ENCODE measurements at places on chromosomes 5 and 9. TPM values are rescaled to one million over a fixed set of nuclear protein-coding genes. Genes with fewer than 3 reads are reported as not detected.

GRCh38 chr5:65010841-65011240, 242.1 kb downstream of the CWC27 start:
- no peaks in the 10 kb centered on the region for H3K36me3 ChIP-seq
- DNase-seq = no peak
- H3K27ac ChIP-seq = no peak overlapping the region
- no peak overlapping the region for H3K4me3 ChIP-seq
- no peaks in the 10 kb centered on the region for H3K4me1 ChIP-seq

DNA sequence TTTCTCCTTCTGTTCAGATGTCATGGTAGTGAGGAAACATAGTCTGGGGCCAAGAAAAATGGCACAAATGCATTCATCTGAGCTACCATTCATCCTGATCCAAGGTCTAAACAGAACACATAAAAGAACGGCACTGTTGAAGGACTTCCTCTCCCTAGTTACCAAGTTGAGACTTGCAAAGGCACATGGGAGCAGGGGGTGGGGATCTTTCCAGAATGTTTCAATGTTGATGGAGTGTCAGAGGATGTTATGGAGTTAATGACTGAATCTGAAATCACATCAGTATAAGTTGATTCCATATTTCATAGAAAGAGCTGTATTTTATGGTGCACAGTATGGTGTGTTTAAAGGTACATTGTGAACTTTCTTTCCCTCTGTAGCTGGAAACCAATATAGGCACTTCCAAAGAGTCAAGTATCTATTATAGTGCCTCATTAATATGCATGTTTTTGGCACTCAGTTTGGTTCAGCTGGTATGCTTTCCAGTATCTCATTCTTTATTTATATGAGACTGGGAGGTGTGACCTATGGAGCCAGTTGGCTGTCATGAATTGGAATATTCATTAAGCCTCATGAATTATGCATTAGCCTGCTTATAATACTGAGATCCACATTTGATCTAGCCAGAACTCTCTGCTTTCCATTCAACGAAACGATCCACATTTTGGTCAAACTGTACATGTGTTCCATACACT, 603.0 kb downstream of the NR2F1-AS1 start:
- no peak for DNase-seq
- H3K27ac ChIP-seq = no peak overlapping the region
- no peaks in the 10 kb centered on the region for H3K36me3 ChIP-seq
- no peaks in the 10 kb centered on the region for H3K4me1 ChIP-seq

Gene FBLL1
- total RNA-seq = not detected

- no peak overlapping the region for H3K4me3 ChIP-seq
- H3K36me3 ChIP-seq = no peaks in the 10 kb centered on the region
- H3K27me3 ChIP-seq = no peaks in the 10 kb centered on the region
- DNase-seq = no peak
These were observed 207.7 kb downstream of the TTLL11 start for GRCh38 chr9:121885345-121885901.

Gene MARCHF11
- not detected for total RNA-seq

Gene NDOR1
- total RNA-seq = 25.3 TPM

DNA sequence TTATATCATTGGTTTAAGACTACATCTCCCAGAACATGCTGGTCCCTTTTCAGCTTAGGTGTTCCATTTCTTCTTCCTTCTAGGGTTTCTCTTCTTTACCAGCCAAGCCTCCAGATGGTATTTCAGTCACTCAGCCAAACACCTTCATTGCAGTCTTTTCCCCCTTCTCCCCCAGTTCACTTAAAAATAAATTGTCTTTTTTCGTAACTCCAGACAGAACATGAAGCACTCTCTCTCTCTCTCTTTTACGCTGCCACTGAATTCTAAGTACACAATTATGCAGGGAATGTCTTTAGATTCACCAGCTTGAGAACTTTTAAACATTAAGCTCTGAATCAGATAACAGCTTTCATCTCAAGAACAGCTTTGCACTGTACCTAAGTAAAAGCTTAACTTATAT, 419.7 kb upstream of the BRINP1 start:
- no peaks in the 10 kb centered on the region for H3K4me1 ChIP-seq

- no peaks in the 10 kb centered on the region for H3K4me1 ChIP-seq
- no peak overlapping the region for H3K27ac ChIP-seq
- no peaks in the 10 kb centered on the region for H3K36me3 ChIP-seq
- H3K4me3 ChIP-seq = no peak overlapping the region
- DNase-seq = no peak
These were observed 185.8 kb upstream of the NREP start for GRCh38 chr5:111942661-111943401.

Gene EGFL7
- total RNA-seq = not detected

GRCh38 chr9:112753725-112754124, 3.2 kb downstream of the SNX30 start:
- peaks cover 72% of the 10 kb centered on the region for H3K4me1 ChIP-seq
- no peak overlapping the region for H3K4me3 ChIP-seq
- H3K36me3 ChIP-seq = no peaks in the 10 kb centered on the region
- DNase-seq = no peak

GRCh38 chr9:34783951-34784487, 74.1 kb upstream of the CCL21 start:
- no peak overlapping the region for H3K4me3 ChIP-seq
- no peaks in the 10 kb centered on the region for H3K4me1 ChIP-seq
- H3K27me3 ChIP-seq = peaks cover 20% of the 10 kb centered on the region
- H3K27ac ChIP-seq = no peak overlapping the region
- DNase-seq = no peak
- H3K36me3 ChIP-seq = no peaks in the 10 kb centered on the region

- H3K36me3 ChIP-seq = no peaks in the 10 kb centered on the region
- H3K4me1 ChIP-seq = no peaks in the 10 kb centered on the region
- no peak overlapping the region for H3K4me3 ChIP-seq
- peaks cover 4% of the 10 kb centered on the region for H3K27me3 ChIP-seq
- DNase-seq = no peak
These were observed 238.2 kb downstream of the PBX3 start for GRCh38 chr9:125985142-125985997.

- DNase-seq = no peak
- H3K4me3 ChIP-seq = no peak overlapping the region
- no peaks in the 10 kb centered on the region for H3K36me3 ChIP-seq
- no peaks in the 10 kb centered on the region for H3K4me1 ChIP-seq
- H3K27me3 ChIP-seq = no peaks in the 10 kb centered on the region
These were observed 140.6 kb upstream of the PRLR start for GRCh38 chr5:35370871-35371270.

- no peak overlapping the region for H3K27ac ChIP-seq
- H3K36me3 ChIP-seq = peaks cover 41% of the 10 kb centered on the region
- H3K4me3 ChIP-seq = no peak overlapping the region
- H3K27me3 ChIP-seq = no peaks in the 10 kb centered on the region
These were observed 73.9 kb downstream of the PIK3R1 start for GRCh38 chr5:68289498-68289897.

DNA sequence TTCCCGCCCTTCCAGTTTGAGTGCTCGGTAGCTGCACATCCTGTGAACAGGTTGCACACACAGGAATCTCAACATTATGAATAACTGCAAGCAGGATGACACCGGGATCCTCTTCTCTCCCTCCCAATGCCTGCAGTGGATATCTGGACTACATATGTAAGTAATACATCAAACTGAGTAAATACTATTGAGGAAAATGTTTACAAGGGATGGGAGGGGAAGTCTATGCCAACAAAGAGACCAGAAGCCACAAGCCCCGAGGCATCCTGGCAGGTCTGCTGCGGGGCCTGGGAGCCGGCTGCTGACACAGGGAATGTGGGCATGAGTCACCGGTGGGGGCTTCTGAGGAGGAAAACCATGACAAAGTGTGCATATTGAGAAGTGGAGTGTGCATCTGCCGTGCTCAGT, 8.6 kb upstream of the ANKRD33B start:
- H3K27me3 ChIP-seq = peaks cover 6% of the 10 kb centered on the region
- no peak overlapping the region for H3K27ac ChIP-seq
- DNase-seq = no peak
- H3K36me3 ChIP-seq = no peaks in the 10 kb centered on the region
- H3K4me1 ChIP-seq = peaks cover 10% of the 10 kb centered on the region
- no peak overlapping the region for H3K4me3 ChIP-seq

GRCh38 chr9:129160712-129161533, 17.1 kb downstream of the IER5L start:
- no peaks in the 10 kb centered on the region for H3K36me3 ChIP-seq
- no peak for DNase-seq
- no peaks in the 10 kb centered on the region for H3K27me3 ChIP-seq
- H3K4me3 ChIP-seq = no peak overlapping the region
- no peak overlapping the region for H3K27ac ChIP-seq

GRCh38 chr9:107932046-107932445, 442.5 kb upstream of the KLF4 start:
- no peak overlapping the region for H3K4me3 ChIP-seq
- DNase-seq = no peak
- H3K36me3 ChIP-seq = no peaks in the 10 kb centered on the region
- no peaks in the 10 kb centered on the region for H3K4me1 ChIP-seq
- no peak overlapping the region for H3K27ac ChIP-seq

GRCh38 chr9:114273461-114273881, 49.4 kb upstream of the ORM1 start:
- no peak overlapping the region for H3K27ac ChIP-seq
- no peaks in the 10 kb centered on the region for H3K27me3 ChIP-seq
- H3K36me3 ChIP-seq = no peaks in the 10 kb centered on the region
- H3K4me3 ChIP-seq = no peak overlapping the region

GRCh38 chr9:7123743-7124142, 366.0 kb downstream of the KDM4C start:
- H3K36me3 ChIP-seq = peaks cover 33% of the 10 kb centered on the region
- DNase-seq = no peak
- H3K27ac ChIP-seq = no peak overlapping the region
- no peaks in the 10 kb centered on the region for H3K4me1 ChIP-seq
- H3K27me3 ChIP-seq = no peaks in the 10 kb centered on the region

DNA sequence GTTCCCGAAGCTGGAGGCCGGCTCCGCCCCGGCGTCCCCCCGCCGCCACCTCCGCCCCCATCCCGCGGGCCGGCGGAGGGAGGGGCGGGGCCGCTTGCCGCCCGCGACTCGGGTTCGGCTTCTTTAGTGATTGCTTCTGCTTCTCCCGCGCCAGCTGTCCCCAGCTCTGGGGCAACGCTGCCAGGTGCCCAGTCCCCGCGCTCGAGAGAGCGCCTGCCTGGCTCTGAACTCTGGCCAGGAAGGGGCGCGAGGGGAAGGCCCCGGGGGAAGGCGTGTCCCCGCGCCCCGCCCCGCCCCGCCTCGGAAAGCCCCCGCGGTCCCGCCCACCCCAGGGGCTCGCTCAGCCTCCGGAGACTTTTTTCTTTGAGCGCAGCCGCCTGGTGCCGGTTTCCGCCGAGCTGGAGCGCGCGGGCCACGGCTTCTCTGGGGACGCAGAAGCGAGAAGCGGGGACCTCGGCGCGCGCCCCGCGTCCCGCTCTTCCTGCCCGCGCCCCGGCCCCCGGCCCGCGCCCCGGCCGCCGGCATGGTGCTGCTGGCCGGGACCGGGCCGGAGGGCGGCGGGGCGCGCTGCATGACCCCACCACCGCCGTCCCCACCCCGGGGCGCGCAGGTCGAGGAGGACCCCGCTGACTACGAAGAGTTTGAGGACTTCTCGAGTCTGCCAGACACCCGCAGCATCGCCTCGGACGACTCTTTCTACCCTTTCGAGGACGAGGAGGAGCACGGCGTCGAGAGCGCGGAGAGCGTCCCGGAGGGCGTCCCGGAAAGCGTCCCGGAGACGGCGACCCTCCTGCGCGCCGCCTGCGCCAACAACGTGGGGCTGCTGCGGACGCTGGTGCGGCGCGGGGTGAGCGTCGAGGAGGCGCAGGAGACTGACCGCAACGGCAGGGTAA, at the start of gene ANKRD33B:
Gene ANKRD33B, plus strand, starts transcription at position 126 of the 893 bp plus-strand sequence. Its CDS starts 398 bp downstream, at position 524.
- peak within 1 kb of the TSS; percentile 63 for H3K4me3 ChIP-seq
- H3K4me1 ChIP-seq = peaks cover 40% of the 10 kb centered on the region
- peak; percentile 67 for DNase-seq
- H3K27me3 ChIP-seq = no peaks in the 10 kb centered on the region
- no peaks in the 10 kb centered on the region for H3K36me3 ChIP-seq

- H3K4me1 ChIP-seq = no peaks in the 10 kb centered on the region
- H3K27me3 ChIP-seq = peaks cover 6% of the 10 kb centered on the region
- no peaks in the 10 kb centered on the region for H3K36me3 ChIP-seq
- H3K27ac ChIP-seq = no peak overlapping the region
These were observed 49.9 kb upstream of the SHB start for GRCh38 chr9:38118862-38119438.

- no peaks in the 10 kb centered on the region for H3K36me3 ChIP-seq
- no peaks in the 10 kb centered on the region for H3K27me3 ChIP-seq
- no peaks in the 10 kb centered on the region for H3K4me1 ChIP-seq
- H3K27ac ChIP-seq = no peak overlapping the region
- DNase-seq = no peak
These were observed 35.4 kb upstream of the TGFBI start for GRCh38 chr5:135993335-135993879.

GRCh38 chr5:169778622-169779596, 141.8 kb downstream of the DOCK2 start:
- DNase-seq = no peak
- peaks cover 56% of the 10 kb centered on the region for H3K36me3 ChIP-seq
- no peaks in the 10 kb centered on the region for H3K27me3 ChIP-seq
- H3K4me3 ChIP-seq = no peak overlapping the region
- no peaks in the 10 kb centered on the region for H3K4me1 ChIP-seq

- no peak for DNase-seq
- H3K27ac ChIP-seq = no peak overlapping the region
- H3K27me3 ChIP-seq = no peaks in the 10 kb centered on the region
- H3K36me3 ChIP-seq = no peaks in the 10 kb centered on the region
- H3K4me3 ChIP-seq = no peak overlapping the region
These were observed 63.4 kb upstream of the LRRTM2 start for GRCh38 chr5:138938526-138938925.

Gene CDX1
- total RNA-seq = not detected

GRCh38 chr9:7811677-7812076, 12.1 kb upstream of the DMAC1 start:
- no peak for DNase-seq
- H3K4me3 ChIP-seq = no peak overlapping the region
- no peaks in the 10 kb centered on the region for H3K4me1 ChIP-seq
- H3K27me3 ChIP-seq = no peaks in the 10 kb centered on the region

DNA sequence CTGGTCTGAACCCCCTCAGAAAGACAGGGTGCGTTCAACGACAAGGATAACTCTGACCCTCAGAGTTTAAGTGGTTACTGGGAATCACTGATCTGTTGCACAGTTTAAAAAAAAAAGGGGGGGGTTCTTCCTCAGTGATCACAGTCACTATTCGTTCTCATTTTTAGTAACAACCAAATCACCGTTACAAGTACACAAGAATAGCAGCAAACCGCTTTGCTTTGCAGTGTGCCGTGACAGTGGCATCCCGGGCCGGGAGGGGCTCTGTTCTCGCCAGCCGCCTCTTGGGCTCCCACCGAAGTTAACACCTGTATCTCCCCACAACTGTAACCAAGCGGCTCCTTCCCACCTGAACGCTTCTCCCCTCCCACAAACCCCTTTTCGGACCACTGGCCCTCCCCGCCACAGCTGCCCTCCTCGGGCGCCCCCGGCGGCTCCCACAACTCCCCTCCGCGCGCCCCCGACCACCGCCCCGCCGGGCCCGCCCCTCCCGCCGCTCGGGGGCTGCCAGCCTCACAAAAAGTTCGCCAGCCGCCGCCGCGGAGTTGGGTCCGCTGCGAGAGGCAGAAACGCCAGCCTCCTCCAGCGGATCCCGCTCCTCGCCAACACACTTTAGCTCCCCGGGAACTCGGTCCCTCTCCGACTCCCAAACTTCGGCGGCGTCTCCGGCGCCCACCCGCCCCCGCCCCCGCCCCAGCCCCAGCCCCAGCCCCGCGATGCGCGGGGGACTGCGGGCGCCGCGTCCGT, 1.2 kb downstream of the SSBP2 start:
- peaks cover 13% of the 10 kb centered on the region for H3K4me1 ChIP-seq
- H3K27ac ChIP-seq = peak overlapping the region; percentile 26

GRCh38 chr9:125160750-125161149, 17.4 kb upstream of the SCAI start:
- no peaks in the 10 kb centered on the region for H3K4me1 ChIP-seq
- no peak overlapping the region for H3K27ac ChIP-seq
- no peaks in the 10 kb centered on the region for H3K27me3 ChIP-seq
- peaks cover 21% of the 10 kb centered on the region for H3K36me3 ChIP-seq
- DNase-seq = no peak
